ENCODE measurements at places on chromosomes 13 and 19.

DNA sequence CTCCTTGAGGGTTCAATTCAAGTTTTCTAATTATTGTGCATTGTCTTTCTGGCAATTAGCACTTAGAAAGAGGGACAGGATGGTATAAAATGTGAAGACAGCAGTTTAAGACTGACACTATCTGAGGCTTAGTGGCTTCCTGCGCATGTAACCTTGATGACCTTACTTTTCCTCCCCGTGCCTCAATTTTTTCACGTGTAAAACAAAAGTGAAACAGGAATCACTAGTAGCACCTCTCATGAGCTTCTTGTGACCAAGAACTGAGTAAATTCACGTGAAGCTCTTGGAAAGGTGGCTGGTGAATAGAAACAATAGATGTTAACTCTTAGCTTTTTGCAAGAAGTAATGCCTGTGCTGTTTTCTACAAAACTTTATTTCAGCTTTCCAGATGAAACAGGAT is 233.9 kb downstream of the LMO7 start:
- no peak for DNase-seq

- DNase-seq = no peak
Measured at GRCh38 chr13:41019578-41020347, 647 bp upstream of the ELF1 start.

DNA sequence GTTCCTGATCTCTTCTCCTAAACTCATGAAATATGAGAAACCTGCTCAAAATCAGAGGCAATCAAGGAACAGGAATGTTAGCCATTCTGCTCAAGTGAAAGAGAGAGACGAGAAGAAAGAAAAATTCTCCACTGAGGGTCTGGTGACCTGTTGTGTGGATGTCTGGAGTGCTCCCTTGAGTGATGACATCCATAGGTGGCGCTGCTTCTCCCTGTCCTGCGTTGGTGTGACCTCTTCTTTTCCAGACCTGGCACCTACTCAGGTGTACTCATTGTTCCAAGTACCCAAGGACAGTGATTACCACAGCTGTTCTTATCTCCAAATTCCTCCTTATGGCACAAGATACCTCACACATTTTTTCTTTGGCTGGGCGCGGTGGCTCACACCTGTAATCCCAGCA is 4.0 kb downstream of the ZNF223 start:
- no peak for DNase-seq

- DNase-seq = peak; percentile 18
Measured at GRCh38 chr13:48266701-48267639, 34.0 kb downstream of the ITM2B start.

DNA sequence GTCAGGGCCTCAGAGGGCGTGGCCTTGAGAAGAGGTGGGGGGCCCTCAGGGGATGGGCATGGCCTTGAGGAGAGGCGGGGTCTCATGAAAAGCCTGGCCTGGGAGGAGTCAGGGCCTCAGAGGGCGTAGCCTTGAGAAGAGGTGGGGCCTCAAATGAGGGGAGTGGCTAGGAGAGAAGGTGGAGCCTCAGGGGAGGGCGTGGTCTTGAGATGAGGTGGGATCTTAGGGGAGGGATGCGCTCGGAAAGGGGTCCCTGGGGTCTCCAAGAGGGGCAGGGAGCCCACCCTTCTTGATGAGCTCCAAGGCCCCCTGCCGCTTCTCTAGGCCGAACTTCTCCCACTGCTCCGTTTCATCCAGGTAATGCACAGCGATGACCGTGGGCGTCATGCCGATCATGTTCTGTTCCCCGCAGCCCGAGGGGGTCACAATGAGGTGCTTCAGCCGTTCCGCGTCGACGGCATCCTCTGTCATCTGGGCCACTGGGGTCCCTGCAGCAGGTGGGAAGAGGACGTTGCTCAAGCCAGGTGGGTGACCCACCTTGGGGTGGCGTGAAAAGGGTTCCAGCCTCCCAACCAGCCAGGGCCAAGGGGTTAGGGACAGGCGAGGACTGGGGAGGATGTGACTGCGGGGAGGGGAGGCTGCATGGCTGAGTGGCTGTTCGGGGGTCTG is 24.3 kb upstream of the TNFSF14 start:
- no peak for DNase-seq

DNA sequence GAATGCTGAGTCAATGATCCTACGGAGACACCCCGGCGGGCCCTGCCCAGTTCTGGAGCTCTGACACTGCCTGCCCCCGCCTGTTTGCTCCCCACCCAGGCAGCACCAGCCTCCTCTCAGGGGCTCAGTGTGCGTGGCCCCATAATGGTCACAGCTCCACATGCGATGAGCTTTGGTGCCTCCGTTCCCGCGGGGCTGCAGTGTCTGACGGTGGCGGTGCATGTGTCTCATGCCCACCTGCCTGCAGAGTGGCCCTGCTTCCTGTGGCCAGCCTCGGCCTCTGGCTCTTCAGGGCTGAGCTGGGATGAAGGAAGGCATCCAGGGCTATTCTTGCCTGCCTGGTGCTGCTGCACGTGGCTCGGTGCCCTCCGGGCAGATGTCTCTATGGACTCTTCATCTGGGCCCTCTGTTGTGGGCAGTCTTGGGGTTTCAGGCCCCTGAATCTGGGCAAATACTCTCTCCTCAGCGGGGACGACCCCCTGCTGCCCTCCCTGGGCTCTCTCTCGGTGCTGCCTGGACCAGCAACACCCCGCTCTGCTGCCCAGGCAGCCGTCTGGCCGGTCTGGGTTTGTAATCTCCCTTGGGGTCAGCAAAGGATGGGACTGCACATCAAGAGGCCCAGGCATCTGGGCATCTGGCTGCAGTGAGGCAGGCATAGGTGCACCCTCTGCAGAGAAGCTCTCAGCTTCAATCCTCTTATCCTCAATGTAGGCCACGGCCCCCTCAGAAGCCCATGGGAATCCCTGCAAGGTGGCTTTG is 19.3 kb upstream of the TMEM255B start:
- DNase-seq = no peak

GRCh38 chr13:55977436-55977835 is 1163.3 kb upstream of the PRR20A start:
- no peak for DNase-seq

All from cerebellar cortex (tissue), 1 donor.